ENCODE measurements at places on chromosomes 11 and 22.

- no peak for DNase-seq
Measured at GRCh38 chr11:788953-789940, 643 bp downstream of the CEND1 start.

GRCh38 chr11:75779960-75780359 is 11.4 kb downstream of the DGAT2 start:
- no peak for DNase-seq

DNA sequence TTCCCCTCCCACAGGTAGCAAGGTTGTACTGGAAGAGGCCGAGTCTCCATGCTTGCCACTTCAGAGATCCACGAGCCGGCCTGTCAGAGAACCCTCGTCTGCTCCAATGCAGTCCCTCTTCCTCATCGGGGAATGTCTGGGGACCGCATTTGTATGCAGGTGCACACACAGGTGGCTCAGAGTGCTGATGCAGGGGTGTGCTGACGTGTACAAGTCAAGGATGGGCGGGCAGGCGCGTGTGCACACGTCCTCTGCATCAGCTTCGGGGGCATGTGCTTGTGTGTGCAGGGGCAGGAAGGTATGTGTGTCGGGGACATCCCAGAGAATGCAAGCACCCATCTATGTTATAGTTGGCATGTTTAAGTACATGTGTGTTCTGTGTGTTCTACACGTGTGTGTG is 49.4 kb downstream of the ELFN2 start:
- DNase-seq = no peak

GRCh38 chr11:69923641-69924307 is 104.6 kb upstream of the FGF3 start:
- DNase-seq = no peak

DNA sequence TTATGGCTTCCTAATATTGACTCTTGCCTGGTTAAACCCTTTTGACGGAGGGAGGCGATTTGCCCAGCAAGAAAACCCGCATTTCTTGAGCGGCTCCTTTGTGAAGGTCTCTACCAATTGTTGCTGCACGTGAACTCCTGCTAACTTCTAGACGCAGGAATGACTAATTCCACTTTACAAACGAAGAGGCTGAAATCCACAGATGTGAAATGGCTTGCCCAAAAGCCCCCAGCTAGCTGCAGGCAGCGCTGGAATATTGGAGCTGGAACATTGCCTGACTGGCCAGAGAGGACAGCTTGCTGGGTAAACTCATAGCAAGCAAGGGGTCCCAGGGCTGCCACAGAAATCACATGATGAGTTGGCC is 542 bp downstream of the GCAT start:
- DNase-seq = no peak

DNA sequence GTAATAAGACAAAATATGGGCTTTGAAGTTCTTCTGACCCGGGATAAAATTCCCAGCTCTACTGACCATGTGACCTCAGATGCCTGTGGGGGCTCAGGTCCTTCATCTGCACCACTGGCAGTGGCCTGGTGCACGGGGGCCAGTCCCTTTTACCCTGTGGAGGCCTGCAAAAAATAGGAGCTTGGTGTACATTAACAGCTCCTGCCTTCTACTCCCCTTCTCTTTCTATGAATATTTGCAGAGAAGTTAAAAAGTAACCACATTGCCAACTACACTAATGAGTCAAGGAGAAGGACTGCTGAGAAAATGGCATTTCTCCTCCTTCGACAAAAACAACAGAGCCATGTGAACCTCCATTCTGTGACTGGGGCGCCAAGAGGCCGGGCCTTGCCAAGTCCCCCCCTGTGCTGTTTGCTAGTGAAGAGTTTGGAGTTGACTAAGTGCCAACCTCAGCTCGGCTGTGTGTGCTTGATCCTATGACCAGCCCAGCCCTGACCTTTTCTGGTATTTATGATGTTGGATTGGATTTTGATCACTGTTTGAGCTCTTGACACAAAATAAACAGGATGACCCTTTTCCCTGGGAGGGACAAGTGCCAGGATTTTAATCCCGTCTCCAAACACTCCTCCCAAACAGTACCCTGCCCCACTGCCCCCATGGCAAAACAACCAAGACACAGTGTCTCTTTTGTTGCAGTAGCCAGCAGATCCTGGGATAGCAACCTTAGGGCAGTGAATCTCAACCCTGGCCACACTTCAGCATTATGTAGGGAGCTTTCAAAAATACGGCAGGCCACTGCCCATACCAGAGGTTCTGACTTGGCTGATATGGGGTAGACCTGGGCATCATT is 380.1 kb downstream of the LARGE1 start:
- peak; percentile 32 for DNase-seq

DNA sequence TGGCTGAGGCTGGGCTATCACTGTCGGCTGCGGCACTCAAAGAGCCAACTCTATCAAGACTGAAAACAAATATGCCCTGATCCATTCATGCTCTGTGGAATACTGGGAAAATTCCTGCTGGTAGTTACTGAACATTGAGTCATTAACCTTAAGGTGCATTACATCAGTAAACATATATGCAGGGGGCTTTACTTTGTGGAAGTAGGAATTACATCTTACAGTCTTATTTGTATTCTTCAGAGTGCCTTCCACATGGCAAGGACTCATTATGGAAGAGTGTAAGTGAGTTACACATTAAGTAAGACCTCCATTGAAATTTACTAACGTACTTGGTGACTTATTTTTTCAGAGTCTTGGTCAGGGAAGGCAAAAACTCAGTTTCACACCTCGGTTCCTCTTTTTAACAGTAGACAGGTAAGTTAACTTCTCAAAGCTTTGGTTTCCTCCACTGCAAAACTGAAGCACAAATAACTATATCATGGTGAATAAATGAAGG is 4.5 kb downstream of the OR5B21 start:
- DNase-seq = no peak

GRCh38 chr11:110435780-110436717 is 6.3 kb downstream of the FDX1 start:
- no peak for DNase-seq

- no peak for DNase-seq
Measured at GRCh38 chr11:117519170-117519569, 191.5 kb downstream of the CEP164 start.

DNA sequence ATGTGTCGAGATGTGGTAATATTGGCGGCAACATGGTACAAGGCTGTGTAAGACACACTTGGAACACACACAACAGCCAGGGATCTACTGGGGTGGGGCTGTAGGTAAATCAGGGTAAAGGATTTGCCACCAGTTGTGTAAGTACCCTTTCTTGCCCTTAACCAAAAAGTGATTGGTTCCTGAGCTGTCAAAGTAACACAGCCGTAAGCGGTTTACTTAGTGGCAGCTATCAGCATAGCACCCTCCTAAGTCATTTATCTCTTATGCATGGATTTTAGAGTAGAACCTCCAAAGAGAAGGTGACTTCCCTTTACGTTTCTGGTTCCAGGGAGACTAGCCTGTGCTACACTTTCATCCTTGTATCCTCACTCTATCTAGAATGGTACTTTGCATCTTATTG is 57.2 kb downstream of the SPECC1L start:
- DNase-seq = no peak

DNA sequence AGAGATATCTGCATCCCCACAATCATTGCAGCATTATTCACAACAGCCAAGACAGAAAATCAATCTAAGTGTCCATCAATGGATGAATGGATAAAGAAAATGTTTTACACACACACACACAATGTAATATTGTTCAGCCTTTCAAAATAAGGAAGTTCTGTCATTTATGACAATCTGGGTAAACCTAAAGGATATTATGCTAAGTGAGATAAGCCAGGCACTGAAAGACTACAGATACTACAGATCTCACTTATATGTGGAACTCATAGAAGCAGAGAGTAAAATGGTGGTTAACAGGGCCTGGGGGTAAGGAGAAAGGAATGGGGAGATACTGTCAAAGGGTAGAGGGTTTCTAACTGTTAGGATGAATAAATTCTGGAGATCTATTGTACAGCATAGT is 36.0 kb upstream of the EED start:
- no peak for DNase-seq
